Neuronal stem cell (in vitro differentiated cells): ENCODE measurements at places on chromosomes 7 and 10.

DNA sequence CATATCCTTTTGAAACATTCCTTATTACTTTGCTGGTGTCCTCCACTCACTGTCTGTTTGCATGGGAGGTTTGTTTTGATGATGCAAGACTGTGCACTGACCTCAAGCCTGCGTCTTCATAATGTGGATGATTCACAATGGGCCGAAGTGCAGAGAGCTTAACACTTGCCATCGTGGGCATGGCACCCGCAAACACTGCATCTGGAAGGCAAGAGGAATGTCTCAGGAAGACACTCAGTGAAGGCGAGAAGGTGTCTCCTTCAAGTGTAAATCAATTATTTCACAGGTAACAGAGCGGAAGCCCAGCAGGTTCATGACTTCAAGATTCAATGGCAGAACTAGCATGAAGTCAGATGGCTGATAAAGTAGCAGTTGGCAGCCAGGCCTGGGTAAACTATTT, 98.1 kb downstream of the DPY19L1 start:
- DNase-seq: no peak

- no peak for DNase-seq
Observed at GRCh38 chr7:130008941-130009847, 42.0 kb downstream of the ZC3HC1 start.

GRCh38 chr10:112365014-112365432, 8.9 kb upstream of the ACSL5 start:
- DNase-seq: no peak

DNA sequence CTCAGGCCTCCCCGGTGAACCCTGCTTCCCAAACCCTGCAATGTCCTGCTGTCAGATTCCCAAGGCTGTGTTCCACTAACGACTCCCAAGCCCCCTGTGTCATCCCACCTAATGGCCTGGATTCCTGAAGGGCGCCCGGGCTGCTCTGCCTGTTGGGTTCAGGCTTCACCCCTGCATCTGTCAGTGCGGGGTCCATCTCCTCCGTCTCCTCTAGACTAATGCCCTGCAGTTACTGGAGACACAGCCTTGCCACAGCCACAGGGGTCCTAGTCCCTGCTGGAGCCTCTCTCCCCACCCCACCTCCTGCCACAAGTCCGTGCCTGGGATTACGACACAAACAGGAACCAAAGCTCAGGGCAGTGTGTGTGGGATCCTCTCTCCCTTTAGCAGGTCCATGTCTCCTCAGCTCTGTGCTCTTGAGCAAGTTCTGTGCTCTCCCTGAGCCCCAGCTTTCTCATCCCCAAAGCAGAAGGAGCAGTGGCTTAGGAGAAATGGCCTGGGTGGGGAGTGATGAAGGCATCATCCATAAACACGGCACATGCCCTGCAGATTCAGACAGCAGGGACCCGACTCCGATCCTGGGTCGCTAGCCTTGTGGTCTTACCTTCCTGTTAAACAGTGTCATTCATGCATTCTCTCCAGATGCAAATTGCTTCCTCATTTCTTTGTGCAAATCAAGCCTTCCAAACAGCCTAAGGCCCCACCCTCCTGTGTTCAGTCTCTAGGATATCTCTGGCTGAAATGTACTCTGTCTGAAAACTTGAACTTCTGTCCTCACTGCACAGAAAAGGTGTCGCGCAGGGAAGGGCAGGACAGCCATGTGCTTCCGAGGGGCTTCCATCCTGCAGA, 8.2 kb upstream of the RBP3 start:
- DNase-seq: no peak

- DNase-seq: no peak
Observed at GRCh38 chr7:123666492-123666891, 10.8 kb downstream of the LMOD2 start.

GRCh38 chr10:70234668-70235447, 1.6 kb upstream of the PPA1 start:
- DNase-seq: no peak

- no peak for DNase-seq
Observed at GRCh38 chr10:122363311-122363710, 11.2 kb upstream of the PLEKHA1 start.

- no peak for DNase-seq
Observed at GRCh38 chr7:28176174-28176573, 4.4 kb downstream of the JAZF1 start.

GRCh38 chr10:131580076-131580652, 268.6 kb upstream of the TCERG1L start:
- no peak for DNase-seq

- DNase-seq: no peak
Observed at GRCh38 chr7:5690931-5691473, 90.5 kb downstream of the RNF216 start.

- DNase-seq: peak; percentile 18
Observed at GRCh38 chr7:151243408-151244195, 4.9 kb downstream of the SMARCD3 start.

- no peak for DNase-seq
Observed at GRCh38 chr7:30038196-30038980, 10.2 kb downstream of the PLEKHA8 start.

DNA sequence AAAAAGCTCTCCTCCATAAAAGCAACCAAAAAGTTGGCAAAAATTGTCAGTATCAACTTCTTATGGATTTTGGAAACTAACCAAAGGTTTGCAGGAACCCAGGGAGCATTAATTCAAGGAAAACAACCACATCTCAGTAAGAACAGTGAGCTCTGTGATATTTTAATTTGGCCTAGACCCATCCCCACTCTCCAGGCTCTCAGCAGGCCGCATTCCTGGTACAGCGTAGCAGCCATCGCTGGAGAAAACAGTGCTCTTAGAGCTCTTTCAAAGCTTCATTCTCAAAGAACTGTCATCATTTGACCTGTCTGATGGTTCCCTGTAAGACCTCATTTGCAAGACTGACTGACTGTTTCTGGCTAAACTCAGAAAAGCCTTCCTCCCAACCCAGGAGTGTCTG, 81.9 kb downstream of the NUDCD3 start:
- DNase-seq: no peak

DNA sequence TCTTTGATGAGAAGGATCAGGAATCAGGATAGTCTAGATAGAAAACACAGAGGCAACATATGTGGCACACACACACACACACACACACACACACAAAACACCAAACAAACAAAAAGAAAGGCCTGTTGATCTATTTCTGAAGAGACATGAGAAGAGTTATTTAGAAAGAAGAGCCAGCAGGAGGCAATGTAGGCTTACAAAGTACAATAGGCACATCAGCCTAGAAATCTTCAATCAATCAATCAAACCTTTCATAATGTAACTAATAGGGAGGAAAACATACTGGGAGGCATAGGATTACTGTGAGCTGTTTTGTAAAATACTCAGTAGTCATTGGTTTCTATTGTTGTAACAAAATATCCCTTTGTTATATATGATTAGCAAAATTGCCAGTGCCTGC, 47.3 kb upstream of the TES start:
- DNase-seq: no peak

DNA sequence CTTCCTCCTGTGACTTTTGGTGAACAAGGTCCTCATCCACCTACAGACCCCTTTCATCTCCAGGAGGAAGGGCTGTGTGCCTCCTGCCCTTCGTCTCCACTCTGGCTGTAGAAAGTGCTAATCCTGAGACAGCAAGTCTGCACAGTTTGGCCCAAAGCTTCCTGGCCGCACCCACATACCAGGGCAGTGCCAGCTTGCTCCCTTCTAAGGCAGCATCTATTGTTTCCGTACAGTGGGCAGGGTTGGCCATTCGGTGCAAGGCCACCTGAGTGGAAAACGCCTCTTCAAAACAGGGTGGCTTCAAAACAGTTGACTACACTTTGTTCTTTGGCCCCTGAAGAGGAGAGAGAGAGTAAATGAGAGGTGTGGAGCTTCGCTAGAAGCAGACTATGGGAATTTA, 134.1 kb upstream of the KLF14 start:
- no peak for DNase-seq

GRCh38 chr7:108231221-108231620, 101.1 kb upstream of the LAMB4 start:
- DNase-seq: no peak

- DNase-seq: no peak
Observed at GRCh38 chr7:121023194-121023593, 34.7 kb downstream of the CPED1 start.

DNA sequence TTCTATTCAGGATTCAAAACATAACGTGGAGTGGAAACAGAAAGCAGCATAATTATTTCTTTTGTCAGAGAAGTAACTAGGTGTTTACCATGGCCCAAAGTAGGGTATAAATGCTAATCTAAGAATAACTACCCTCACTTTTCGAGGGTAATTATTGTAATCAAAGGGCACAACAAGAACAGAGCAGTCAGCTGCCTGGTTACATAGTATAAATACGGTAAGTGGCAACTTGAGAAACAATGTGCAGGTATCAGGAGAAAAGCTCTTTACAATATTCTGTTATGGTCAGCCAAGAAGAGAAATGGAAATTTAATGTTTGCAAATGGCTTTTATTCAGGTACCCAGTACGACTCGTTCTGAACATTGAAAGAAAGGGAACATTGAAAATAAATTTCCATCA, 242.0 kb upstream of the NPY start:
- no peak for DNase-seq

- no peak for DNase-seq
Observed at GRCh38 chr10:50416181-50416824, 165.0 kb upstream of the ASAH2 start.

DNA sequence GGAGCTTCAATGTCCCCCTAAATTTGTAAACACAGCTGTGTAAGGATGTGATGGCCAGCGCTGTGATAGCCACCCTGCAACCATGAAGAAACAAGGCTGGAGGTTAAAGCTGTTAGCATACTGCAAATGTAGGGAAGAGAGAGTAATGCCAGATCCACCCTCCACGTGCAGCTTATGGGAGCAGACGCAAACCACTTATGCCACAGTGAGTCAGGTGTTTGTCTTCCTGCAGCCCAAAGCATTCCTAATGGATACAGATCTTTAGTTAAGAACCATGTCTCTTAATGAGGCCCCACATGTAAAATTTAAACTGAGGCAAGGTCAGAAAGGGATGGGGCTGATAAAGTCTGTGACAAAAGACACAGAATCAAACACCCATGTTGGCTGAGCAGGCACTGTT, 13.6 kb upstream of the MYL7 start:
- no peak for DNase-seq

- DNase-seq: no peak
Observed at GRCh38 chr7:35828817-35829216, 28.0 kb downstream of the SEPTIN7 start.

- peak; percentile 44 for DNase-seq
Observed at GRCh38 chr7:39252916-39253315, 275.2 kb downstream of the POU6F2 start.

DNA sequence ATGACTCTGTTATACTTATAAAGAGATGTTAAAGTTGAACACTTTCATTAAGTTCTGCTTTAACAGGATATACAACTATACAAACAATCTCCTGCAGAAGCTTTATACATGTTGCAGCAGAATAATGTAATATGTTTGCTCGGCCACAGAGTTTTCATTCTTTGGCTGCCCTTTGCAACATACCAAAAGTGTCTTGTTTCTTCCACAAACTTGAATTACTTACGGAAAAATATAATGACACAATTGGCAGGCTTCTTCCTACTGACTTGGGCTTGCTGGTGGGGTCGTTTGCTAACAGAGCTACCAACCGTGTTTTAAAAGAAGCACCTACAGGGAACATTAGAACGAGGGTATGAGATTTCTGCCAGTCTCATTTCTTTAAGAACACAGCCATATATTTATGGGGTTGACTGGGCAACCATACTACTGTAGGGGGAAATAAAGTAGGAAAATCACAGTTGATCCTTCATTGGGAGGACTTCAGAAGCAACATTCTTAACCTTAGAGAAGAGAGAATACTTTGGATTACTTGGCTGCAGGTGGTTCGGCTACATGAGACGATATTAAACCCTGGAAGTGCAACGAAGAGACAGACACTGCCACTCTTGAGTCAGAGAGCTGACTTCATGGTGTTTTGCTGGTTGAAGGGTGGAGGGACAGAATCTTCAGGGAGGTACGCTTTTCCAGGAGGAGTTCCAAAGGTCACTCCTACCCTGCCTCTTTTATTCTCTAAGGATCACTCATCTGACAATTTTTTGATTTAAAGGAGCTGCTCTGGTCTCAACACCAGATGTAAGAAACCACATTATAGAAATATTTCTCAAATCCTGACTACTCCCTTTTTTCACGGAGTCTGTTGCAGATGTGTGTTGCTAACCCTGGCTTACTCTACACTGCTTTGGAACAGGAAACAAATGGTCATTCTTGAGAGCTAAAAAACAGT, 123.9 kb downstream of the SEMA3C start:
- no peak for DNase-seq

GRCh38 chr10:118841881-118842605, 87.3 kb upstream of the CACUL1 start:
- no peak for DNase-seq

DNA sequence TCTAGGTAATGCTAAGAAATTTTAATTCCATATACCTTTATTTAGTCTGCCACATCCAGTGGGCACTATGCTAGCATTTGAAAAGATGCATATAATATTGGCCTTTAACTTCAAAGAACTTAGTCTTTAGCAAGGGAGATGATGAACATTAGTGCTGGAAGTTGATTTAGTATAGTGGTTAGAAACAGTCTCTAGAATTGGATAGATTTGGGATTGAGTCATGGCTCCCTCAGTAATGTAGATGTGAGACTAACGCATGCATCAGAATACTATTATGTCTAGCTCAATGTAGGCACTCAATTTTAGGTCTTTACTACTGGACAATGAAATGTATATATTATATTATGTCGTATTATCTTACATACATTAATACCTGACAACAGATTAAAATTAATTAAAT, 5.8 kb downstream of the DKK1 start:
- no peak for DNase-seq
